Muscle of arm (tissue), 14 donors: ENCODE measurements at places on chromosomes 4 and X. TPM values are rescaled to one million over a fixed set of nuclear protein-coding genes. Genes with fewer than 3 reads are reported as not detected.

- DNase-seq: no peak
Observed at GRCh38 chrX:34778916-34779315, 121.8 kb upstream of the TMEM47 start.

DNA sequence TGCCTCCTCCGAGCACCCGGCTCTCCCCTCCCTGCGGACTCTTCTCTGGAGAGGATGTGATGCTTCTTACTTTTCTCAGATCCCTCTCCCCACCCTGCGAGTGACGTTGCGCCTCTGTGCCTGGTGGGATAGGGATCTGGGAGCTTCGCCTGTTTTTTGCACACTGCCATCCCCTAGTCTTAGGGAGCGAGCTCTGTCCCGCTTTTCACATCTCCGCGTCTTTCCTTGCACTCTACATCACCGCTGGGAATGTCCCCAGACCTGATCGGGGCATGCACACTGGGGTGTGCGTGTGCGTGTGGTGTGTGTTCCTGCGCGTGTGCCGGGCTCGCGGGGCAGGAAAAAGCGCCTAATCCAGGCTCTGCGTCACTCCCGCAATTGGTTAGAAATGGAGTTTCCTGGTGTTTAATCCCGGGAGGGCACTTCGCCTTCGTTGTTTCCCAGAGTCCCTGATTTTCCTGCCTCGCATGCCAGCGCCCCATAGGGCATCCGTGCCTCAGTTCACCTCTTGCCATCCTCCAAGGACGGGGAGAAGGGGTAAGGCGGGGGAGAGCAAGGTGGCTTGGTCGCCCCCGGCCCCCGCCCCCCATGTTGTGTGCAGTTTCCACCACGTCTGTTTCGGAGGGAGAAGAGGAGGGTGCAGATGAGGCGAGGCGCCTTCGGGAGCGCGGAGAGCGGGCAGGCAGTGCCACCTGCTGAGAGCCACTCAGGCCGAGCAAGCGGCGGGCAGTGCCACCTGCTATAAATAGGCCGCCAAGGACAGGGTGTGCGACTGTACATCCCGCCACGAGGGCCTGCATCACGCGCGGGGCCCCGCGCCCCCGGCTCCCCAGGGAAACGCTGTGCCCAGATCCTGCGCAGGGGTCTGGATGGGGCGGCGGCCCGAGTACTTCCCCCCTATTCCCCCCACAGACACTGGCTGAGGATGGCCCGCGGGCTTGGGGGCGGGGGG, 759 bp upstream of the TBC1D1 start:
- no peak for DNase-seq

DNA sequence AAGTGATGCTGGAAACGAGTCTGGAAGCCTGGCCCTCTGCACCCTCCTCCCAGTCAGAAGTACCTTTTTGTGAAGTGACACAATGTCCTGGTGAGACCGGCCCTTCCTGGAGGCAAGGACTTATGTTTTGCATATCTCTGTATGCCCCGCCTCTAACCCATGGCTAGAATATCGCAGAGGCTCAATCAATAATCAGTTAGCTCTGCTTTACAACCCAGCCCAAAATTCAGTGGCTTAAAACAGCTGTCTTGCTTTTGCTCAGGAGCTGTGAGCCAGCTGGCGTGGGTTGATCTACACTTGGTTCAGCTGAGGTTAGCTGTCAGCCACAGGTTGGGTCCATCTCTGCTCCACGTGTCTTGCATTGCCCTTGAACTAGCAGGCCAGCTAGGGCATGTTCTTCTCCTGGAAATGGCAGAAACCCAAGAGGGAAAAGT, 98.8 kb upstream of the METTL14 start:
- peak; percentile 18 for DNase-seq

Gene AFM
- not detected for polyA plus RNA-seq

GRCh38 chr4:76233529-76233928, 18.0 kb upstream of the FAM47E start:
- no peak for DNase-seq

DNA sequence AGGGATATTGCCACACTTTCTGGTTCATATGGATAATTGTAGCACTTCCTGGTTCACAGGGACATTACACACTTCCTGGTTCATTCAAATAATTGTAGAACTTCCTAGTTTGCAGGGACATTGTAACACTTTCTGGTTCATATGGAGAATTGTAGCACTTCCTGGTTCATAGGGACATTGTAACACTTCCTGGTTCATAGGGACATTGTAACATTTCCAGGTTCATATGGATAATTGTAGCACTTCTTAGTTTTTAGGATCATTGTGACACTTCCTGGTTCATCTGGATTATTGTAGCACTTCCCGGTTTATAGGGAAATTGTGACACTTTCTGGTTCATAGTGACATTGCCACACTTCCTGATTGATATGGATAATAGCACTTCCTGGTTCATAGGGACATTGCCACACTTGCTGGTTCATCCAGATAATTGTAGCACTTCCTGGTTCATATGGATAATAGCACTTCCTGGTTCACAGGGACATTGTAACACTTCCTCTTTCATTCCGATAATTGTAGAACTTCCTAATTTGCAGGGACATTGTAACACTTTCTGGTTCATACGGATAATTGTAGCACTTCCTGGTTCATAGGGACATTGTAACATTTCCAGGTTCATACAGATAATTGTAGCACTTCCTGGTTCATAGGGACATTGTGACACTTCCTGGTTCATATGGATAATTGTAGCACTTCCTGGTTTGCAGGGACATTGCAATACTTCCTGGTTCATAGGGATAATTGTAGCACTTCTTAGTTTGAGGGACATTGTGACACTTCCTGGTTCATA, 59.2 kb upstream of the CD99 start:
- DNase-seq: no peak

Gene CENPVL1
- not detected for polyA plus RNA-seq

- DNase-seq: no peak
Observed at GRCh38 chrX:110373310-110373709, 14.7 kb downstream of the RTL9 start.

GRCh38 chr4:132530861-132531260, 618.2 kb upstream of the PCDH10 start:
- DNase-seq: peak; percentile 25
